ENCODE measurements at places on chromosomes 1 and 21. TPM values are rescaled to one million over a fixed set of nuclear protein-coding genes. Genes with fewer than 3 reads are reported as not detected.

DNA sequence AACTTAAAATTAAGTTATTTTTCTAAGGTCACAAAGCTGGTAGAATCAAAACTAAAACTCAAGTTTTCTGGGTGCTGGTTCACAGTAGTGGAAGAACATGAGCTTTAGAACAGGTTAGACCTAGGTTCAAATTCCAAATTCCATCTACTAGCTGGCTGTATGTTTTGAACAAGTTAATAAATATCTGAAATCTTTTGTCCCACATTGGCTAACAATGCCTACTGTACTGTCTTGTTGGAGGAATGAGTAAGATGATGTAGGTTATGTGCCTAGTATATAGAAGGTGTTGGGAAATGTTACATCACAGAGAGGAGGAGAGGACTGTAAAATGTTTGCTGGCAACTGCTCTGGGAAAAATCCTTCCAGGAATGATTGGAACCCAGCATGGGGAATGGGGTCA is 14.0 kb upstream of the CD247 start:
- H3K36me3 ChIP-seq, result no peaks in the 10 kb centered on the region
- no peaks in the 10 kb centered on the region for H3K27me3 ChIP-seq
- peaks cover 7% of the 10 kb centered on the region for H3K4me1 ChIP-seq
- H3K27ac ChIP-seq, result no peak overlapping the region

GRCh38 chr1:150507912-150508864 is at the start of gene ECM1:
TSS of gene ECM1 (plus strand) at chr1:150508109. CDS start at chr1:150508210, 101 bp downstream.
- DNase-seq, result no peak
- no peaks in the 10 kb centered on the region for H3K27me3 ChIP-seq
- peaks cover 40% of the 10 kb centered on the region for H3K36me3 ChIP-seq
- no peaks in the 10 kb centered on the region for H3K4me1 ChIP-seq
- H3K27ac ChIP-seq, result no peak within 1 kb of the TSS
- no peak within 1 kb of the TSS for H3K4me3 ChIP-seq

DNA sequence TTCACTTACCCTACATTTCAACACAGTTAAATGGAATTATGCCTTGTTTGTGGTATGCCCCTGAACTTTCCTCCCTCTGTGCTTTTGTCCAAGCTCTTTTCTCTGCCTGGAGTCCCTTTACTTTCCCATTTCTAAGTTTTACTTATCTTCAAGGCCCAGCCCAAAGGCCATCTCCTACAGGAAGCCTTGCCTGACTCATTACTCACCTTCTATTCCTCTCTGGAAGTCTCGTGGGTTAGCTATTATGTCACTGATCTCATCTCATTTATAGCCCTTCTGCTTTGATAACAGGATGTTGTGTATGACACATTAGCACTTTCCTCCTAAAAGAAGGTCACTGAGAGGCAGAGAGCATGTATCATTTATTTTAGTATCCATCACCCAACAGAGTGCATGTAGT is 78.8 kb upstream of the CD1D start:
- no peak overlapping the region for H3K4me3 ChIP-seq
- H3K27me3 ChIP-seq, result no peaks in the 10 kb centered on the region
- no peak for DNase-seq
- H3K27ac ChIP-seq, result no peak overlapping the region
- no peaks in the 10 kb centered on the region for H3K36me3 ChIP-seq
- H3K4me1 ChIP-seq, result peaks cover 11% of the 10 kb centered on the region

DNA sequence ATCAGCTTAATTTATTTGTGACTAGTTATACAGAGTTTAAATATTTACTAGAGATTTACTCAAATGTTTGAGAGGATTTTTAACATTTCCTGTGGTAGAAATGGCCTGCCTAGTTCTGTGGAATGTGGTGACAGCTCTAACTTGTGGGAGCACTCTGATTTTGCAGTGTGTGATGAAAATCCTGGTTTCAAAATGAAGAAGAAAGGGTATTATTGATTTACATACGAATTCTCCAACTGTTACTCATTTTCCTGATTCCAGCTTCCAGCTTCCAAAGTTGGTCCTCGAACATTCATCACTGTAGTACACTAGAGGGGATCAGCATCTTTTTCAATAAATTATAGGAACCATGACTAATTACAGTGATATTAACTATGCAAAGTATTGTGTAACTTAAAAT is 462.7 kb upstream of the PKN2 start:
- no peak for DNase-seq
- no peaks in the 10 kb centered on the region for H3K36me3 ChIP-seq
- no peaks in the 10 kb centered on the region for H3K27me3 ChIP-seq
- H3K4me3 ChIP-seq, result no peak overlapping the region
- H3K27ac ChIP-seq, result no peak overlapping the region
- H3K4me1 ChIP-seq, result no peaks in the 10 kb centered on the region

The TMEM79 gene
- total RNA-seq, result 3.4 TPM

The NMNAT2 gene
- total RNA-seq, result 0.28 TPM

The SGIP1 gene
- 0.57 TPM for total RNA-seq

Measured in thymus (tissue), 14 donors.